ENCODE measurements at places on chromosomes 5 and 9.

DNA sequence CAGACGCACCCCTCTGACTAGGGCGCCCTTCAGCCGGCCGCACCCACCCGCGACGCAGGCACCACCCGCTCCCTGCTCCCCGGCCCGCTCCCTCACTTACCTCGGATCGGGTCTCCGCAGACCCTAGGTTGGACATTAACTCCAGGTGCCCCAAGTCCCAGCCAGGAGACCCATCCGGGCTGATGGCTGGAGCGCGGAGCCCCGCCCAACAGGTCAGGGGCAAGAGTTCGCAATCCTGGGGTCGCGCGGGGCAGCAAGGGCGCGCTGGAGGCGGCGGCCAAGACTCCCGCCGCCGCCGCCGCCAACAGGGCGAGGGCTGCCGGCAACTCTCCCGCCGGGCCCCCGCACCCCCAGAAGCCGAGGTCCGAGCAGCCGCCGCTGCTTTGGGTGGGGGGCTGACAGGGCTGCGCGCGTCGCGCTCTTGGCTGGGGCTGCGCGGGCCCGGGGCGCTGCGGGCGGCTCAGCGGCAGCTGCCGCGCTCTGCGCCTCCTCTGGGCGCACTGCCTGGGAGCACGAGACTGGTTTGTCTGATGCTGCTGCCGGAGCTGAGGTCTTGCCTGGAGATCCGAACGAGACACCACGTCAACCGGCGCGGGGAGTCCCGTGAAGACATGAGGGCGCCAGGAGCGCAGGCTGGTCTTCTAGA is at the start of gene GDNF:
Gene GDNF (minus strand): TSS at position 635 of the 646 bp plus-strand sequence. CDS start 5,245 bp downstream, outside the sequence.
- DNase-seq, result no peak

DNA sequence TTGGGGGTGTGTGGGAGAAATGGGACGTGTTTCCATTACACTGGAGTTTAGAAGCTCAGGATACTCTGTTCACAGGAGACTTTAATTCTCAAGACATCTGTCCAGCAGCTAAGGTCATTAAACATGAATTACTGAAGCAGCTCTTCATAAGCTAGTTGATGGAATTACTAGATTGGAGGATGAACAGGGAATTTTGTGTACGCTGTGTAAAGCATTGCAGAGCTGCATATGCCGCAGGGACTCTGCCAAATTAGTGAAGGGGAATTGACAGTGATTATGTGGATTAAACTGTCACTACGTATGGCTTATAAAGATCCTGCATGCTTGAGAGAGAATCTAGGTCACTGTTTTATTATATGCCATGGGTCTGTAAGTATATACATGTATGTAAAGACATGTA is 177.5 kb upstream of the TBC1D2 start:
- no peak for DNase-seq

GRCh38 chr9:34997379-34997781 is 7.8 kb downstream of the DNAJB5 start:
- DNase-seq, result no peak

GRCh38 chr5:59146729-59147128 is 563.9 kb downstream of the RAB3C start:
- DNase-seq, result no peak

- no peak for DNase-seq
Measured at GRCh38 chr5:169628892-169629291, 8.2 kb upstream of the DOCK2 start.

DNA sequence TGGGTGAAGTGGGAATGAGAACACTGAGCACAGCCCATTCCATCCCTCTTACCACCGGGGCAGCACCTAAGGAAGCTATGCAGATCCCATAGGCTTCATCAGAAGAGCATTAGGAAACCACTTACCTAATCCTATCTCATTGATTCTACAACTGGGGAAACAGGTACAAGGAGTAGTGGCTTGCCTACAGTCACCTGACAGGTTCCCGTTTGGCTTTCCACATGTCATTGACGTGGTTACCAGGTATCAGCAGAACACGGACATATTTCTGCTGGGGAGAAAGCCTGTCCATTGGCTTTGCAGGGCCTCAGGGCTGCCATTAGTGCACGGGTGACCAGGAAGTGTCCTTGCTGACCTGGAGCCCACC is 11.3 kb downstream of the AFAP1L1 start:
- no peak for DNase-seq

DNA sequence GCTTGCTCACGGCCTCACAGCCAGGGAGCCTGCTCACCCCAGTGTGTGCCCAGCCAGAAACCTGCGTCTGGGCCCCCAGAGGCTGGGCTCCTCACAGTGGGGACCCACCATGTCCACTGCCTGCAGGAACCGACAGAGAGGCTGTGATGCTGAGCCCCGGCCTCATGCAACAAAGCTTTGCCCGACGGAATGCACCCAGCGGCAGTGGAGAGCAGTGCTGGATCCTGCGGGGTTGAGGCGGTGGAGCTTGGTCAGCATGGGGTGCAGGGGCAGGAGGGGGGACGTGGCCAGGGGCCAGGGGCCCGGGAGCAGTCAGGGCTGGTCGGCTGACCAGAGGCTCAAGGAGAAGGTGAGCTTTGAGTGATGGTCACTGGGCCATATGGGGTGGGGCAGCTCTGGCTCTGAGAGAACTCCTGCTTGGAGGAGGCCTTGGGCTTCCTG is 7.7 kb upstream of the CEP72 start:
- DNase-seq, result no peak

- DNase-seq, result no peak
Measured at GRCh38 chr5:38162625-38163024, 95.7 kb upstream of the EGFLAM start.

DNA sequence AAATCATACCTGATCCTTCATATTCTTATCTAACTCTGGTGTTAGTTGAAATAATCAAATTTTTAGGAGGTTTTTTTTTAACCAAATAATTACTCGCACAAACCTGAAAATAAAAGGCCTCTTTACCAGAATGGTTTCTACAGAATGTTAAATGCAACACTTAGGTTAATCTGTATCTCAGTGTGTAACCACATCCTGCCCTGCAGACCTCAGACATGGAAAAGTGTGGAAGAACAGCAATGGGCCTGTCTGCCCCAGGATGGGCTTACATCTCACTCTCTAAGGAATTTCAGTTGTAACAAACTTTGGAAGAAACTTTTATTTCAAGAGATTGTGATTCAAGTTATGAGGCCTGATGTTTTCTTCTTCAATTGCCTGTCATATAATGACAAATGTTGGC is 32.5 kb upstream of the MIER3 start:
- no peak for DNase-seq

DNA sequence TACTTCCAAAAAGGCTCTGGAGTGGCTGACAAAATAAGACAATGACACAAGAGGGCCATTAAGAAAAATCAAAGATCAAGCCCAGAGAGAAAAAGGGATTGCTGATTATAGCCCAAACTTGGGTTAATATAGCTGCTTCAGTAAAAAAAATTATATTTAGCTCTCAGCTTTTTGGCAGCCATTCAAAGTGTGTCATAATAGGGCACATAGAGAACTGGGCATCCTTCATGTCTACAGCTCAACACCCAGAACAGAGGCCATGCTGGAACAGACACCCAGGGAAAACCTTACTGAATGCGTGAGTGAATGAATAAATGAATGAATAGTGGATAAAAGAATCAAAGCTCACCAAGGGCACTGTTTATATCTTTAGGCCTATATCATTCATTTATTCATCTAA is 110.1 kb downstream of the SLIT3 start:
- DNase-seq, result no peak

DNA sequence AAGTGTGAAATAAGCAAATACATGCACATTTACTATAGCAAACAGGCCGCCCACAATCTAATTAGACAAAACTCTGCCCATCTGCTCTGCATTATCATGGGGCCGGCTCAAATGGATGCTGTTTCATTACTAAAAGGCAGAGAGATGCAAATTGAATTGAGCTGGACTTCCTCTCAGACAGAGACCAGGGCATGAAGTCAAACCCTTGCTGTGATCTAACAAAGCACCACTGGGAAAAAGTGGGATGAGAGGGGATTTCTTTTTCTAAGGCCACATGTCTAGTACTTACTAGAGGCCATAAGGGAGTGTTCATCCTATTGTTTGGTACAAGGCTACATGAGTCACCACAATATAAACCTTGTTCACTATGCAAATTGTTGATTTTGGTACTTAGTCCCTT is 614.7 kb downstream of the ISL1 start:
- DNase-seq, result no peak

GRCh38 chr5:40679148-40679912 is 385 bp upstream of the PTGER4 start:
- peak; percentile 79 for DNase-seq

GRCh38 chr9:89449261-89449671 is 48.6 kb downstream of the SEMA4D start:
- no peak for DNase-seq

DNA sequence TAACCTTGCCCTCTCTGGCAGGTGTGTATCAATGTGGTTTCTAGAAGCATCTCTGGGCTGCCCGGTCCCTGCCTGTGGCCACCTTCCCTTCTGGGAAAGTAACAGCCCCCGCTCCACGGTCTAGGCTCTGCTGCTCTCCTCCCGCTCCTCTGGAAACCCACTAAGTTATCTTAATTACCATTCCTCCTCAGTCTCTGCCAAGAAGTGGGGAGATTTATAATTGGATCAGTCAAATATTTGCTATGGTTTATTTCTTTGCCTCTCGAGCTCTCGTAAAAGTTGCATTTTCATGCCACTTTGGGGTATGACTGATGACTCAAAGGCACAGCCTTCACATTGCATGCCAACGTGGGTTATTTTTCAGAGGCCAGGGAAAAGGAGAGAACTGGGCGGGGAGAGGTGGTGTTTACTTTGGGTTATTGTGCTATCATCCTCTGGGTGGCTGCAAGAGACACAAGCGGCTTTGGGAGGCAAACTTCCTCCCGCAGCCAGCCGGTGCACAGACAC is 205.3 kb upstream of the WWC1 start:
- DNase-seq, result no peak

GRCh38 chr5:29983528-29984155 is 1209.8 kb upstream of the CDH6 start:
- DNase-seq, result no peak

- no peak for DNase-seq
Measured at GRCh38 chr5:27705661-27706060, 667.3 kb upstream of the CDH9 start.

DNA sequence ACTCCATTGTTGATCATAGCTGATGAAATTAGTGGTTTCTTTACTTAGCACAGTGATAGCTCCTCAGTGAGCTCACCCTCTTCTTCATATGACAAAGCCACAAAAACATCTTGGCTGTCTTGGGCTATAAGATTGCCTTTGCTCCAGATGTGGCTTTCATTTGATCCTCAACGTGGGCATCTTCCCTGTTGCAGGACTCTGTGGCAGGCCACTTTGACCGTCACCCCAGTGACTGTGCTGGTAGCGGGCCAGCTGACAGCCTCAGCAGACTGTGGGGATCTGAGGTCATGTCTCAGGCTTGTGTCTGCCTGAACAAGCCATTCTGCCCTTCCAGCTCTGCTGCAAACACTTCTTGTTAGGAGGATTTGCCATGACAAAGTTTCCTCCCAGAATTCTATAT is 422.2 kb downstream of the NR2F1-AS1 start:
- DNase-seq, result no peak
